G401 (cell line): ENCODE measurements at places on chromosomes 6 and 20. TPM values are rescaled to one million over a fixed set of nuclear protein-coding genes. Genes with fewer than 3 reads are reported as not detected.

DBNDD2 gene
- 0.86 and 5.7 TPM in 2 replicates for total RNA-seq

EBF4 gene
- total RNA-seq, result 0.25 TPM in 1 of 2 replicates, not detected in the other

SAMHD1 gene
- total RNA-seq, result 30.0 and 31.2 TPM in 2 replicates

- no peak for DNase-seq
Measured at GRCh38 chr6:30683980-30684338, 2.5 kb downstream of the PPP1R18 start.

RFX6 gene
- total RNA-seq, result not detected in 2 replicates

DNA sequence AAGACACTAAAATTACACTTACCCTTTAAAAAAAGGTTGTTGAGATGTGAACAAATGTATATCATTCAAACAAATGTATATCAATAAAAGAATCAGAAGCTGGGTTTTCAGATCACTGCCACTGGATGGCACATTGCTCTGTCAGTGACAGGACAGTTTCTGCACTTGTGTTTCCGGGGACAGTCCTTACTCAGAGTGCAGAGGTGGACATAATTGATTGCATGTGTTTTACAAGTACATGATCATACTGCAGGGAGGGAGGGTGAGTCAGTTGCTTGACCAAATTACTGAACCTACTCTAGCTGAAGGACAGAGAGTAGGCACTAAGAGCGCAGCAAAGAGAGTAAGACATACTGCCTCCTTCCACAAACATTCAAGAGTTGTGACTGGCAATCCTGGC is 302.3 kb downstream of the TENT5A start:
- DNase-seq, result no peak

GRCh38 chr20:6426287-6426891 is 303.6 kb upstream of the FERMT1 start:
- no peak for DNase-seq

DNA sequence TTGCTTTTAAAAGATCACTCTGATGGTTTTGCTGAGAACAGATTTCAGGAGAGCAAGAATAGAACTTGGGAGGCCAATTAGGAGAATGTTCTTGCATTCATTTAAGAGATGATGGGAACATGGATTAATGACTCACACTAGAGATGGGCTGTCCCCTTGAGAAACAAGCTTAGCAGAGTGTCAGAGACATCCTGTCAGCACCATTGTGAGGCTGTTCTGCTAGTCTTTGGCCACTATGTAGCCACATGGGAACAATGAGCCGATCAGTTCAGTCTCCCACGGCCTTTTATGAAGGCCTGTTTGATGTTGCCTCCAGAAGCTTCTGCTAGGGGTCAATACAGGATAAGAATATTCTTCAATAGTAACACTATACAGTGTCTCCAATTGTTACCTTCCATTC is 113.0 kb upstream of the EYA4 start:
- DNase-seq, result no peak

BMP6 gene
- total RNA-seq, result 5.5 and 13.4 TPM in 2 replicates

DDX43 gene
- not detected in 2 replicates for total RNA-seq

NRSN1 gene
- total RNA-seq, result not detected in 2 replicates

DNA sequence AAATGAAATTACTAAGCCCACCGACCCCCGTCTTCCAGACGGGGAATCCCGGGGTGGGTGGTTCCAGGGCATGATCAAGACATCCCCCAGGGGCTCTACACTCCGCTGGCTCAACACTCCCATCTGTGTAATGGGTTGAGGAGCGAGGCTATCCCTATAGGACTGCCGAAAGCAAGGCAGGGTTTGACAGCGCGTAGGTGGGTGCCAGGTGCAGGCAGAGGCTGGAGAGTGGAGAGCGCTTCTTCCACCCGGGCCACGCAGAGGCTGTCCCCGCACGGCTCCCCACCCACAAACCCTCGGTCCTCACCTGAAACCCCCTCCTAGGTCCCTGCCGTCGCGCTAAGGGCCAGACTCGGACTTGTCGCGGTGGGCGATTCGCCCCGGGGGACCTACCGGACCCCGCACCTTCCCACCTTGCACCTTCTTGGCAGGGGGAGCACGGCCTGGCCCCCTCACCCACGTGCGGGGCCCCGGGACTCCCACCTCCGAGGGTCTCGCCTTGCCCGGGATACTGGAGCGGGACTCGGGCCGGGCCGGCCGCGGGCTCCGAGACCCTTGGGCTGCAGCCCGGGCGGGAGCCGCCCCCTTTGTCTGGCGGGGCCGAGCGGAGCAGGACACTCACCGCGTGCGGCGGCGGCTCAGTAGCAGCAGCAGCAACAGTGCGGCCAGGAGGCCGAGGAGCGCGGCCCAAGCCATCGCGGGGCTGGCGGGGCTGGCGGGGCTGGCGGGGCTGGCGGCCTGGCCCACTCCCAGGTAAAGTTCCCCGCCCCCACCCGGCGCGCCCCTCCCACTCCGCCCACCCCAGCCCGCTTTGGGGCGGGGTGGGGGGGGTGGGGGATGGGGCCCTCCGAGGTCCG is at the start of gene PTGIS:
TSS of gene PTGIS (minus strand) at position 717 of the 857 bp plus-strand sequence. CDS start at position 696, 21 bp downstream.
- no peak for DNase-seq

HTR1E gene
- total RNA-seq, result not detected in 2 replicates
